ENCODE measurements at places on chromosomes 5 and 9. TPM values are rescaled to one million over a fixed set of nuclear protein-coding genes. Genes with fewer than 3 reads are reported as not detected.

Gene FER
- total RNA-seq: 5.2 TPM

Gene AGXT2
- total RNA-seq: not detected

Gene IFNA14
- total RNA-seq: not detected

Gene FRRS1L
- under 0.01 TPM for total RNA-seq

Gene UBE2D2
- 136 TPM for total RNA-seq

Gene SNX30
- 3.1 TPM for total RNA-seq

Gene SLC2A6
- 21.0 TPM for total RNA-seq

Gene NUTM2G
- total RNA-seq: not detected

Gene MEIKIN
- total RNA-seq: not detected

Measured in bronchus fibroblast of lung (primary cell).